ENCODE measurements at places on chromosomes 7 and 10.

DNA sequence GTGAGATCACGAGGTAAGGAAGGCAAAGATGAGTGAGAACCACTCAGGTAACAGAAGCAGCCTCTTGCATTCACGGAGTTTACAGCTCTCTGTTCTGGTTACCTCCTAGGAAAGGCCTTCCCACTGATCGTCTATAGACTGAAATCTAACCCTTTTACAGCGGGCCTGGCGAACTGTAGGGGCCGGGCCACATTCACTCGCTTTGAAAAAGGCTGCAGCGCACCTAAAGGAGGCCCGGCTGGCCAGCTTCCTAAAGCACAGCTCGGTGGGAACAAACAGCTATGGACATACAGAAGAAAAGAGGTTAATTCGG lies 565 bp downstream of the ATP5MK start:
- DNase-seq = no peak

DNA sequence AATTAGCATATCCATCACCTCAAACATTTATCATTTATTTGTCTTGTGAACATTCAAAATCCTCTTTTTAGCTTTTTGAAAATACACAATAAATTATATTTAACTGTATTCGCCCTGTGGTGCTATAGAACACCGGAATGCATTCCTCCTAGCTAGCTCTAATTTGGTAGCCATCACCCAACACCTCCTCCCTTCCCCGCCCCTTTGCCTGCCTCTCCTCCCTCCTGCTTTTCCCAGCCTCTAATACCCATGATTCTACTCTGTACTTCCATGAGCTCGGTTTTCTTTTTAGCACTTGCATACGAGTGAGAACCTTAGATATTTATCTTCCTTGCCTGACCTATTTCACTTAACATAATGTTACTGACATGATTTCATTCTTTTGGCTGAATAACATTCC lies 80.1 kb downstream of the ANKRD26 start:
- no peak for DNase-seq

GRCh38 chr7:121099572-121099971 lies 111.1 kb downstream of the CPED1 start:
- DNase-seq = no peak

DNA sequence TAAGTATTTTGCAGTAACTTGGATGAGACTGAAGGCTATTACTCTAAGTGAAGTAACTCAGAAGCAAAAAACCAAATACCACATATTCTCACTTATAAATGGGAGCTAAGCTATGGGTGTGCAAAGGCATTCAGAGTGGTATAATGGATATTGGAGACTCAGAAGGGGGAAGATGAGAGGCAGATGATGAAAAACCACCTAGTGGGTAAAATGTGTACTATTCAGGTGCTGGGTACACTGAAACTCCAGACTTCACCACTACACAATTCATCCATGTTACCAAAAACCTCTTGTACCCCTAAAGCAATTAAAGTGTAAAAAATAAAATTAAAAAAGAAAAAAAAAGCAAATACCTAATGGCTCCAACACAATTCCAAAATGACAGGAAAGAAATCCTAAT lies 351.7 kb downstream of the NXPH1 start:
- DNase-seq = no peak

GRCh38 chr10:123862421-123863182 lies 29.0 kb downstream of the CPXM2 start:
- no peak for DNase-seq

- no peak for DNase-seq
These were observed 46.1 kb upstream of the SLC35B4 start for GRCh38 chr7:134362587-134363483.

- no peak for DNase-seq
These were observed 34.6 kb downstream of the AMZ1 start for GRCh38 chr7:2722591-2722990.

GRCh38 chr7:104816537-104816936 lies 197.5 kb upstream of the KMT2E start:
- DNase-seq = no peak

- DNase-seq = no peak
These were observed 122.2 kb upstream of the MGMT start for GRCh38 chr10:129344731-129345355.

DNA sequence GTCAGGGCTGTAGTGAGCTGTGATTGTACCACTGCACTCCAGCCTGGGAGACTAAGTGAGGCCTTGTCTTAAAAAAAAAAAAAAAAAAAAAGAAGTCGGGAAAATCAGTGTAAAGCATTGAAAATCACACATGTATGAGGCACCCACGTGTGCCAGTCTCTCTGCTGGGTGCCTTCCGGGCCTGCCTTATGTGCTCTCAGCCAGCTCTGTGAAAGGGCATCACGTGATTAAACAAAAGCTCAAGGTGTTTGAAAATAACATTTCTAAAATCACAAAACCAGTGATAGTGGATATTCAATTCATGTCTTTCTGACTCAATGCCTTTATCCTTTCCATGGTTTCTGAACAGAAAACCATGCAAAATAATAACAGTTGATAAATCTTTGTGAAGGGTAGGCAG lies 125.2 kb upstream of the PALS2 start:
- no peak for DNase-seq

- no peak for DNase-seq
These were observed 13.5 kb downstream of the SLC25A13 start for GRCh38 chr7:96308253-96308949.

GRCh38 chr7:135600226-135600625 lies 42.5 kb downstream of the NUP205 start:
- DNase-seq = no peak

DNA sequence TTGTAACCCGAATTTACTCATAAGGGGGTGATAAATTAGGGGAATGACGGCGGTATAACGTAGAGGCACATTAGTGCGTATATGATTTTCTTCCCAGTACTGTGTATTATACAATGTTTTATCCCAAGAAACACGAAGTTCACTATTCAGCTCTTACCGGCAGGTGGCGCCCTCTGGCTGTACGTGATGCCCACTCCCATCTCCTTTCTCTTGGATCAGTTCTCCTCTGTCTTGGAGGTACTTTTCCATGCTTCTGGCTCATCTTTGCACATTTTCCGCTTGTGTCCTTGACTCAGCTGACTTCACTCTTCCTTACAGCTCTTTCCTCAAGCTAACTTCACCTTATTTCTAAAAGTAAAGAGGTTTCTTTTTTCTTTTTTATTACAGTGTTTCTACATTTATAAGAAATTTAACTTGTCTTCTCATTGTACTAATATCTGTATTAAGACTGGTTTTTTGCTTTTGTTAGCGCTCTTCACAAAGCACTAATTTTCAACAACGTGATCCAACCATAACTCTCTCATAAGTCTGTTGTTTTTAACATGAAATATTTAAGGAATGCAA lies 21.3 kb downstream of the TMEM176B start:
- peak; percentile 39 for DNase-seq

DNA sequence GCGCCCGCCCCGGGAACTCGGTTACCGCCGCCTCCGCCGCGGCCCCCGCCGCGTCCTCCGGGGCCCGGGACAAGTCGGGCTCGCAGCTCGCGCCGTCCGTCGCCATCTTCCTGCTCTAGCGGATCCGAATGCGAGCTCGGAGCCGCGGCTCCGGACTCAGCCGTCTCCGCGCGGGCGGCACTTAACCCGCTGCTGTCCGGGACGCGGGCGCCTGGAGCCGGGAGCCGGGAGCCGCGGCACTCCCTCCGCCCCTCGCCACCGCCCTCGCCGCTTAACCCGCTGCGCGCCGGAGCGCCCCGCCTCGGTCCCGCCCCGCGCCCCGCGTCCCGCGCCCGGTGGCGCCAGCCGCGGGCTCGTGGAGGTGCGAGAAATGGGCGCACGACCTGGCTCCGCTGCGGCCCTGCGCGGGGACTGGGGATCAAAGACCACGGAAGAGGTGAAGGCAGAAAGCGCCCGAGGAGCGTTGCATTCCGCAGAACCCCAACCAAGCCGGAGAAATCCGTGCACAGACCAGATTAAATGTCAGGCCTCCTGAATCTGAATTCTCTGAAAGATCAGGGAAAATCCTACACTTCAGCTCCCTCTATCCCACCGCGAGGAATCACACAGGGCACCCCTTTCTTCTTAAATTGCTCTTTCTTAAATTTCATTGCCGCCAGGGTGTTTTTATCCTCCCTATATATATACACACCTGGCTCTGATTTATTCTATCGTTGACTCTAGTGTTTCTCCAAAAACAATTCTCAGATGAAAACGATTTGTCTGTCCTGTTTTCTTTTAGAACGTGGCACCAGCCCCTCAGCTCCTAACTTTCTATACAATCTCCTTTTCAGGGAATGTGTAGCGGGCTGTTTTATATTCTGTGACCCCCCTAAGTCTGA lies at the start of gene CTTNBP2:
CTTNBP2 (minus strand) TSS at position 132 of the 881 bp plus-strand sequence; CDS start at position 106, 26 bp downstream.
- DNase-seq = no peak

DNA sequence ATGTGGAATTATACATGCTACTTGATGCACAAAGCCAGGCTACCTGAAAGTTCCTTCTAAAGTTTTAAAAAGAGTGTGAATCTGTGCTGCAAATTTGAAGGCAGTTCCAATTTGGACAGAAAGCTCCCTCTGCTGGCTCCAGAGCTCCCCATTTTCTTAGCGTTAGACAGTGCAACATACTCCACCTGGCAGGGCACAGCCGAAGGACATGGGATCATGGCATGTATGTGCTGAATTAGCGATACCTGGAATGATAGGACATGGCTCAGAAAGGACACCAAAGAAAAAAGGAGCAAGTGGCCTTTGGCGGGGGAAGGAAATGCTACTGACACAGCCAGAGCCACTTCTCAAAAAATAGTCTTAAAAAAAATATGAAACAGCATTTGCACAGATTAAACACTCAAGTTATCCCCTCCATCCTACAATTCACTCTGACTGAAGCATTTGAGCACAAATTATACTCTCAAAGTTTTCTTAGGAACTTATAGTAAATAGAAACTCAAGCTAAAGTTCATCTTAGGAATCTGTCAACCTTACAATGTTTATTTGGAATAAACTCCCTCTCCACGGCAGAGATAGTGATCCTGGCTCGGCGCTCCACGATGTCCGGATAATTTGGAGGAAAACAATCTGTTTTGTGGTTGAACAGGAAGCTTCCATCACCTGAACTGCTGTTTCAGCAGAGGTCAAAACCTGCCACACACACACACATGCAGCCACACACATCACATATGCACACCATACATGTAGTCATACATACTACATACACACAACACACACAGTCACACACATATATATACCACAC lies 80.0 kb downstream of the C7orf25 start:
- no peak for DNase-seq

DNA sequence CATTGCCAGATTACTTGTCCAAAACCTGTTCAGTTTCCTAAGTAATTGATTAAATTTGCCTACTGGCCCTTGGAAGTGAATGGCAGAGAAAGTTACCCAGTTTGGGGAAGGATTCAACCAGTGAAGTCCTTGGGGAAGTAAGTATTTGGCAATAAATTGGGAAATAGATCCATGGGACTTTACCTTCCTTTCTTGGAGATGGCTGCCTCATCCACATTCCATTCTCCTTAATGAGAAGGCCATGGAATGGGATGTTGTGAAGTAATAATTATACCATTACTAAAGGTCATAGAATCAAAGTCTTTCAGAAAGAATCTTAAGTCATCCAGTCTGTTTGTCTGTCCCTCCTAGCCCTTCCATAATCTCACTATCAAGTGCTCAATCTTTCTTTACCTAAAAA lies 4.5 kb upstream of the COPG2 start:
- DNase-seq = no peak

GRCh38 chr7:50556247-50556991 lies 8.8 kb downstream of the DDC start:
- DNase-seq = no peak

GRCh38 chr10:27717224-27717623 lies 28.4 kb downstream of the MKX start:
- DNase-seq = no peak

DNA sequence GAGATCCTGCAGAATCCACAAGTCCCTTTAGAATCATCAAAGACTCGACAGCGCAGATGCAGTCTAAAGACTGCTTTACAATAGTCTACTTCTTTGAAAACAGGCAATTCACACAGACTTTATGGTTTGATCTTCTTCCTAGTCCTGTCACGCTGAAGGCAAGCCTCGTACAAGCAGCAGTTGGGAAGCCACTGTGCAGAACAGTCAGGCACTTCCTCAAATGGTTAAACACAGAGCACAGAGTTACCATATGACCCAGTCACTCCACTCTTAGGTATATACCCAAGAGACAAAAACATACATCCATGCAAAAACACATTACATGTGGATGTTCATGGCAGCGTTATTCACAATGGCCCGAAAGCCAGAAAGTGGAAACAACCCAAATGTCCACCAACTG lies 41.4 kb downstream of the LRRC20 start:
- DNase-seq = no peak

DNA sequence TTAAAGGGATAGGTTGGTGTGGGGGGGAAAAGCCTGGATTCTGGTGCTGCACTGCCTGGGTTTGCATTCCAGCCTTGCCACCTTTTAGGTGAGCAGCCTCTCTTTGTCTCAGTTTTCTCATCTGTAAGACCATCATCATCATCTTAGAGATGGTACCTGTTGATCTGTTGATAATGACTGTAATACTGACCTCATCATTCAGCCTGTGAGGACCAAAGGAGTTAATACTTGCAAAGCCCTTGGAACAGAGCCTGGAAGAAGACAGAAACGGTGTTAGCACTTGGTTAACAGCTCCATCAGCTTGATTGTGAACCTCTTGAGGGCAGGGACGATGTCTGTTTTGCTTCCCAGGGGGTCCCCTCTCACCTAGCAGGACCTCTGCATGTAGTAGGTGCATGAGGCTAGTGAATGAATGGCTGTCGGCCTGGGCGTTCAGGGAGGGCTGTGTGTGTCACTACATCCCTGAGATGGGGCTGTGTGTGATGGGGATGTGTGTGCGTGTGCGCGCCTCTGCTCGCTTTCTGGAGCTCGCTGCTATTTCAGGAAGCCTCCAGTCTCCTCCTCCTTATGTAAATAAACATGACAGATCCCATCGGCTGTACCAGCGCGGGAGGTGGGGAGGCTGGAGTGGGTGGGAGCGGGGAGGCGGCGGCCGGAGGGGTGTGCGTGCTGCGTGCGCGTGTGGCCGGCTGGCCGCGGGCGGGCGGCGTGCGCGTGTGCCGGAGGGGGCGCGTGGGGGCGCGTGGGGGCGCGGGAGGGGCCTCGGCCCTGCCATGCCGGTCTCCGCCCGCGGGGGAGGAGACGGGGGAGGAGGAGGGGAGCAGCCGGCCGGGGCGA lies 61.2 kb downstream of the NEURL1 start:
- no peak for DNase-seq

GRCh38 chr10:88130912-88131311 lies 267.5 kb downstream of the PTEN start:
- DNase-seq = no peak

GRCh38 chr10:114024876-114025610 lies 18.6 kb upstream of the ADRB1 start:
- no peak for DNase-seq

DNA sequence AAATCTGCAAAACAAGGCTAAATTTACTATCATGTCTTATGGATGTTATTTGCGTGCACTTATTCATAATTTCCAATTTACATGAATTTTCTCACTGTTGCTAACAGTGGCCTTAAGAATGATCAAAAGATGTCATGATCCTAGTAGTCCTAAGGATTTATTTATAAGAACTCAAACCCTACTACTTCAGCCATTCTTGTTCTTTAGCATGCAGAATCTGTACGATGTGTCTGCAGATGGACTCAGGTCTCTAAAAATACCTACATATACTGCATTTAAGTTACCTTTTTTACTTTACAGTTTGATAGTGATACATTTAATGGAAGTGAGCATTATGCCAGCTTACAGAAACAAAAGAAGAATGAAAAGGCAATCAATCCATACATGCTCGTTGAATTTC lies 91.2 kb downstream of the ZNF277 start:
- DNase-seq = no peak

All from smooth muscle cell of the brain vasculature (primary cell).